Omental fat pad (tissue), 4 donors: ENCODE measurements at places on chromosomes 3 and 15.

DNA sequence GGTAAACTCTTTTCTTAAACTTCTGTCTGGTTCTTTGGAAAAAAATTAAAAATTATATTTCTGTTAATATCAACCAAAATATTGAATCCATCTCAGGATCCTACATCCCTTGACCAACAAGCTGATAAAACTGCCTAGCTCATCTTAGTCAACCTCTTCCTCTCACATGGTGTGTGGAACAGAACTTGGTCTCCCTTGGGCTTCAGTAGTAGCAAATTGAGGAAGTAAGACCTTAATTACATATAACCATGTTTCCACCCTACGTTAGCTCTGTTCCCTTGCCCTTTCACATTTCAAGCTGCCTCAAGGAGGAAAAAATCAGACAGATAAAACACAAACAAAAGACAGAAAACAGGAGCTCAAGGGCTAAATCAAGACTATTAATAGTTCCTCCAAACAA lies 116.4 kb downstream of the GREM1 start:
- DNase-seq, result no peak

GRCh38 chr3:71402911-71403310 lies 180.6 kb downstream of the FOXP1 start:
- DNase-seq, result no peak

- DNase-seq, result no peak
These were observed at the start of gene LCTL for GRCh38 chr15:66565741-66566144. LCTL (minus strand) TSS chr15:66565998; CDS start chr15:66565365, 633 bp downstream.

GRCh38 chr3:42024591-42025351 lies 62.9 kb upstream of the ULK4 start:
- DNase-seq, result no peak
